Activated gamma-delta T cell (primary cell): ENCODE measurements at places on chromosomes 2 and 18.

- DNase-seq: no peak
Observed at GRCh38 chr18:77047803-77048419, 84.7 kb downstream of the MBP start.

DNA sequence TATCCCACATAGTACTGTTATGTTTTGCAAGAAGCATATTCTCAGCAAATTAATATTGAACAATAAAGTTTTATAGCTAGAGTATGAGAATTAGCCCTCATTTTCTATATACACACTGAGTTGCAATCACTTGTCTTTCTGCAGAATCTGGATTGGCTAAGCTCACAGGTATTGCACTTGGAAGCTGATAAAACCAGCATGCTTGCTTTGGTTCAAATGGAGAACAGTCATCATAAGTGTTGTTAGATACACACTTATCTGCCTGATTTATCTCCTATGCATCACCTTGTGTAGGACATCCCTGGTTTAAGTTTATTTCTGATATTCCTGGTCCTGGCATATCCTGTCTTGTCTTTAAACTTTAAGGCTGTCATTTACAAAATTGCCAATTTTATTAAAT, 38.0 kb upstream of the CYP20A1 start:
- no peak for DNase-seq

DNA sequence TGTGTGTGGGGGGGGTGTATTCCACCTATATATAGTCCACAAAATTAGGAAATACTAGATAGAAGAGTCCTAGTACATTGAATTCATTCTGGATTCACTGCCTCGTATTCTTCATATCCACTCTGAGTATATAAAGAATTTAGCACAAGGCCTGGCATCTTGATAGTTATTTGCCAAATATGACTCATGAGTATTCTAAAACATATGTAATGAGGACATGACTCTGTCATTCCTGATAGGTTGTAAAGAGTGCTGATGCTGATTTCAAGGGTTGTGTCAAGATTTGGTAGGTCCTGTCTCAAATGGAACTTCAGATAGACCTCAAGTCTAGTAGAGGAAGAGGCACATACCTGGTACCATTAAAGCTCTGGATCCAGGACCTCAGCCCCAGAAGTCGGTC, 173.4 kb upstream of the BOD1L2 start:
- DNase-seq: no peak

DNA sequence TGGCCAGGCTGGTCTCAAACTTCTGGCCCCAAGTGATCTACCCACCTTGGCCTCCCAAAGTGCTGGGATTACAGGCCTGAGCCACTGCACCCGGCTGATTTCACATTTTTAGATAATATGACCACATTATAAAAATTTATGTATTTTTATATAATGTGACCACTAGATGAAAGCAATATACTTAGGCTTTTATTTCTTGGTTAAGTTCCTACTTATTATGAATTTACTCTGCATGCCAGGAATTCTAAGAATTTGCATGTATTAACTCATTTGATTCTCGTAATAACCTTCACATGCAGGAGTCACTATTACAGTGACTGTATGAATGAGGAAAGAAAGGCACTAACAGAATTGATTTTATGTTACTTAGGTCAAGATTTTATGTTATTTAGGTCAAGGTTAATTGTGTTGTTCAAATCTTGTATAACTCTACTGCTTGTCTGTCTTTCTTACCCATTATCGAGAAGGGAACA, 25.6 kb upstream of the CASP8 start:
- DNase-seq: no peak

DNA sequence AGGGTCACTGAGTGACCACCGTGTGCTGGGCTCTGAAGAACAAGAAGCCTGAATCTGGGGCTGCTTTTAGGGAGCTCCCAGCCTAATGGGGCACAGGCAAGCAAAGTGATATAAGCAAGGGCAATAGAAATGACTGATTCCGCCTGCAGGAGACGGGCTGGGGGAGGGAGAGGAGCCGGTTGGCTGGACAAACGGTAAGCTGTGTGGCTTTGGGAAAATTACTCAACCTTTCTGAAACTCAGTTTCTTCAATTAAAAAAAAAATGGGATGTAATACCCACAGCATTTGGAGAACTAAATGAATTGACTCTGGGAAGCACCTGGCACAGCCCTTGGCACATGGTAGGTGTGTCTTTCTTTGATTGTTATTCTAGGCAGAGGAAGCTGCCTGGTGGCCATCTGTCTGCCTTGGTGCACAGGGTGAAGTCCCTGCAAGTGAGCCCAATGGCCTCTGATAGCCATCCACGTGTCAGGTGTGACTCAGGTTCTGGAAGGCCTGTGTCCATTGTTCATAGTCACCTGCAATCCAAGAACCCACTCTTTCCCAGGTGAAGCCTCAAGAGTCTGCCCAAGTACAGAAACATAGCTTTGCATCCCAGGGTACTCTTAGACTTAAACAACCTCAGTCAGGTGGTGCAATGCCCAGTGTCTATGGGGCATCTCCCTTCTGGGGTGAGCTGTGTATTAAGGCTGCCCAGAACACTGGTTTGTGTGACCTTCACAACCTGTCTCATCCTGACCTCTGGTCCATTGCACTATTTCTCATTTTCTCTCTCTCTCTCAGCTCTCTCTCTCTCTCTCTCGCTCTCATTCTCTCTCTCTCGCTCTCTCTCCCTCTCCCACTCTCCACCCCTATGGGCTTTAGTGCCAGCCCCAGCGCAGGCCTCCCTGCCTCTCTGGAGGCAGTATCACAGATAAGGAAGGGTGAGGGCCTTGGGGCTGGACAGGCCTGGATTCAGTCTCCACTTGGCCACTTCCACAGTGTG, 30.0 kb upstream of the NTSR2 start:
- DNase-seq: no peak

DNA sequence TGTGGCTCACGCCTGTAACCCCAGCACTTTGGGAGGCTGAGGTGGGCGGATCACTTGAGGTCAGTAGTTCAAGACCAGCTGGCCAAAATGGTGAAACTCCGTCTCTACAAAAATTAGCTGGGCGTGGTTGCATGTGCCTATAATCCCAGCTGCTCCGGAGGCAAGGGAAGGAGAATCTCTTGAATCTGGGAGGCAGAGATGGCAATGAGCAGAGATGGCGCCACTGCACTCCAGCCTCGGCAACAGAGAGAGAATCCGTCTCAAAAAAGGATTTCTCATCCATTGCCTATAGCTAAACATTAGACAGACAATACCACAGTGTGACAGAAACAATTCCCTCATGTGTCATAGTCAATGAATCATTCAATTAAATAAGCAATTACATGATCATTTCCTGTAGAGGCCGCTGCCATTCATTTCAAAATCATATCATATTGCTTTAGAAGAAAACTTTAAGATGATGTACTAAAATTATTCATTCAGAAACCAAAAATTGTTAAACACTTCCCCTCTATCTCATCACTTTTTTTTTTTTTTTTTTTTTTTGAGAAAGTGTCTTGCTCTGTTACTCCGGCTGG, 69.5 kb upstream of the TGIF1 start:
- no peak for DNase-seq

GRCh38 chr2:2245500-2245899, 85.6 kb downstream of the MYT1L start:
- no peak for DNase-seq

DNA sequence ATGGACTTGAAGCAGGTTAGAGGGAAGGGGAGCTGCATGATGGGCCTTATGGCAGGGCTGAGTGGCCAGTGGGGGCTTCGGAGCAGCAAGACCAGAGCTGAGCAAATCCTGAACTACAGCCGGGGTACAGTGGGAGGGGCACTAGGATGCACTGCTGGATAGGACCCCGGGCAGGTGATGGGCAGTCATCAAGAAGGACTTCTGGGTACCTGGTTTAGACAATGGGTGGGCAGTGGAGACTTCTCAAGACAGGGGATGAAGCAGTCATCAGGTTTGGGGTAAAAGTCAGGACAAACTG, 507.4 kb upstream of the MYT1L start:
- DNase-seq: no peak

DNA sequence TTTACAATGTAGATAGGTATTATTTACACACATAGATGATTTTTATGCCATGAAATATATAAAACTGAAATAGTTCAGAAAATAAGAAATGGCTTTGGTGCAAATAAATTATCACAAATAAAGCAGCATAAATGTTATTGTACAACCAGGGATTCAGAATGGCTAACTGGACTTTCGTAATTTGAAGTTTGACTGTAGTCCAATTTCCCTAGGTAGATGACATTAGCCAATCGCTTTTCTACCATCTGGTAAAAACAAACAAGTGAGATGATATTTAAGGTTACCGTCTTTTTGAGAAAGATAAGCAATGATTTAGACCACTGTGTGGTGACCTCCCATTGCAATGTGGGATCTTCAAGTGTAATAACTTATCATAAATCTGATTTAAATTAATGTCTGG, 400.7 kb downstream of the LRRTM4 start:
- no peak for DNase-seq
